Amniotic stem cell (primary cell): ENCODE measurements at places on chromosomes 11 and 22.

DNA sequence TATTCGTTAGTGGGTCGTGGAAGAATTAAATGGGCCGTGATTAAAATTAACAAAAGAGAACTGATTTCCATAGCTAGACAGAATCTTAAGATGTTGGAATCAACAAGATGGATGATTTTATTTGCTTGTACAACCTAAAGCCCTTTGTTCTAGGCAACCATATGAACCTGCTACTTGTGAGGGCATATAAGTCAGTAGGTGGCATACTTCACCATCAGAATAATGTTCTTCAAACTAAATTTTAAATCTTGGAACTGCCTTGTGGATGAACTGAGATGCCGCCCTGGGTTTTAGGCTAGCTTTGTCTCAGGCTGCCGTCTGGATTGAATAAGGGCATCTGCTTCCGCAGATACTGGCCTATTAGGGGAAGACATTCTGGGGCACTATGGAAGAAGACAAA is 40.9 kb downstream of the CSRP3 start:
- no peak for DNase-seq

DNA sequence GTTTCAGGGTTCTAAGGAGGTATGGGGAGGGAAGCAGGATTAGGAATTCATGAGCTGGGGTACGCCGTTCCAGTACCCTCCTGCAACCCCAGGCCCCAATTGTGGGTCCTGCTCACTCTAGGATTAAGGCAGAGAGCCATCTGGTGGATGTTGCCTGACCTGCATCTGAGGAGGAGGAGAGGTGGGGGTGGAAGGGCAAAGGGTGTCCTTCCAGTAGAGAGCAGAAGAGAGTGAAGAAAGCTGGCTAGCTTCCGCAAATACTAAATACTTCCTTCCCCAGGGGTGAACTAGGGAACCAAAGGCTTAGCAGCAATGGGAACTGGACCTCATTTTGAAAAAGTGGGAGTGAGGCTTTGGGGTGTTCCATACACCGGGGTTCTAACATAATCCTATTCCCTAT is 10.6 kb downstream of the LRRC51 start:
- peak; percentile 56 for DNase-seq

DNA sequence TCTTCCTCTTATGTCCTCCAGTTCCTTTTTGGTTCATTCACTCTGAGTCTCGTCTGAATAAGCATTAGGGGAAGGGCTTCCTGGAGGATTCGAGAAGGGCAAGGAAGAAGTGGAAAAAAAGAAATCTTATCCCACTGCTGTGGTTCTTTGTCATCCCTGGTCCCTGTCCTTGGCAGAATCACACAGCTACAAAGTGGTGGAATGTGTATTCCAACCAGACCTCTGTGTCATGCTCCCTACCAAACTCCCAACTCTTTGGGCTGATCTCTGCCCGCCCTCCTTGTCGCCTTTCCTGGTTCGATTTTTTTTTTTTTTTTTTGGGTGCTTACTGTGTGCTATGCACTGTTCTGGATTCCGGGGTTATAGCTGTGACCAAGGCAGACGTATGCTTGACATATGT is 61.0 kb downstream of the TEAD1 start:
- DNase-seq, result no peak

DNA sequence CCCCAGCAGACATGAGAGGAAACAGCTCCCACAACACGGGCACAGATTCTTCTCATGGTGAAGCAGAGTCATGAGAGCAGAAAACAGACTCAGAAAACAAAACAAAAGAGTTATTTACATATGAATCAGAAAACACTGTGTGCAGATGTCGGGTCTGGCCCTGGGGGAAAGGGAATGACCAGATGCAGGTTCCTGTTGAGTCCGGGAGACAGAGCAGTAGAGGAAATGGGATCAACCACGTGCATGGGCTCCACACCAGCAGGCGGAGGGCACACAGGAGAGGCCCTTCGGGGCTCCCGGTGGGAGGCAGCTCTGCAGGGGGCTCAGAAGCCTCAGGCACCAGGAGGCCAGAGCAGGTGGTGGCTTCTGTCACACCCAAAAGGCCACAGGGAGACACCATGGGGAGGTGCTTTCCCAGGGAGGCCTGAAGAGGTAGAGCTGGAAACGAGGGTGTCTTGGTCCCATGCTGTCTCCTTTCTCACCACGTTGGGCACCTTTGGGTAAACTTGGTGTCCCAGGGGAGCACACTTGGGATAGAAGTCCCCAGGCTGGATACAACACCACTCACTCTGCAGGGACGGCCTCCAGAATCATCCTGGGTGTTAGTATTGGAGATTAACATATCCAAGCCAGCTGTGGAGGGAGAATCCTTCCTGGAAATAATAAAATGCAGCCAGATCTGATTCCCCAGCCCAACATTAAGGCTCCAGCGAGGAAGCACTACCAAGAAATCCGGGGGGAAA is 764.7 kb downstream of the BRD1 start:
- no peak for DNase-seq

GRCh38 chr11:21132146-21132720 is 462.8 kb downstream of the NELL1 start:
- no peak for DNase-seq

- no peak for DNase-seq
These were observed 411 bp upstream of the KIRREL3 start for GRCh38 chr11:127000981-127001380.

DNA sequence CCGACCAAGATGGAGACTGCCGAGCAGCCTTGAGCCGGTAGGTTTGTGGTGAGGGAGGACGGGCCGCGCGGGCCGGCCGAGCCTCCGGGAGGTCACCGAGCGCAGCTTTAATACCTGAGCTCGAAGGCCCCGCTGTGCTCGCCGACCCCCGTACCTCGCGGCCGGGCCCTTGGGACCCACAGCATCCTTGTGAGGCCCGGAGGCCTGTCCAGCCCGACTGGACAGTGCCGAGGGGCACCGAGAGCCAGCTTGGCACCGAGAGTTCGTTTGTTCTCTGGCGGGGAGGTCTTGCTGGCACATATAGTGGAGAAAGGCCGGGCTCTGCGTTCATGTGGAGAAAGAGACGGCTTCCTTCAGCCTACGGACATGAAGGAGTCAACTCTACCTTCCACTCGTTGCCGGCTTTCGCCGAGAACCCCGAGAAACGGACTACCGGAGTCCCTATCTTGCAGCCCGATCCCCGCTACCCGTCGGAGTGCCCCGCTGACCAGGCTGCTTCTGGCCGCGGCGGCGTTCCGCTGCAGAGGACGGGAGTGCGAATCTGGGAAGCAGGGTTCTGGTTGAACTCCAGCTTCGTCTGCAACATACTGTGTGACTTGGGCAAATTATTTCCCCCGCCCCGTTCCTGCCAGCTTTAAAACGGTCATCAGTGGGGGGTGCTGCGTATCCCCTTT is 349 bp downstream of the TSSC4 start:
- DNase-seq, result no peak

GRCh38 chr11:66604155-66604554 is 11.2 kb downstream of the CCS start:
- DNase-seq, result no peak

DNA sequence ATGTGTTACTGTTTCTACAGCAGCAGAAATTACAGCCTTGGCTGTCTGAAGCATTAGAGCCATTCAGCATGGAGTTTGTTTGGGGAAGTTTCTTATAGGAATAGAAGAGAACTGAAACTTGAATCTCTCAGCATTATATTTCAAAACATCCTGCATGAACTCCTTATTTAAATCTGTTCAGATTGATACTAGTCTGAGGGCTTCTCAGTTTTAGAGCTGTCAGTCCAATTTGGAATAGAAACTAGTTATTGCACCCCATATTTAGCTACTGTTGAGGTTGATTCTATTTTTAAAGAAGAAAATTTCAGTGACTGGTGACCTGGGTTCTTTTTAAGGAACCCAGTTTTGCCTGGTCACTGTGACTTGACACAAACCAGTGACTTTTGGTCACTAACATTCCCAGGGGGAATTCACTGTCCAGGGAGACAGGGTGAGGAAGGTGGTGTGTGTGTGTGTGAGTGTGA is 126.0 kb upstream of the TTC12 start:
- DNase-seq, result no peak

GRCh38 chr22:36301384-36301828 is 48.5 kb downstream of the APOL1 start:
- no peak for DNase-seq

DNA sequence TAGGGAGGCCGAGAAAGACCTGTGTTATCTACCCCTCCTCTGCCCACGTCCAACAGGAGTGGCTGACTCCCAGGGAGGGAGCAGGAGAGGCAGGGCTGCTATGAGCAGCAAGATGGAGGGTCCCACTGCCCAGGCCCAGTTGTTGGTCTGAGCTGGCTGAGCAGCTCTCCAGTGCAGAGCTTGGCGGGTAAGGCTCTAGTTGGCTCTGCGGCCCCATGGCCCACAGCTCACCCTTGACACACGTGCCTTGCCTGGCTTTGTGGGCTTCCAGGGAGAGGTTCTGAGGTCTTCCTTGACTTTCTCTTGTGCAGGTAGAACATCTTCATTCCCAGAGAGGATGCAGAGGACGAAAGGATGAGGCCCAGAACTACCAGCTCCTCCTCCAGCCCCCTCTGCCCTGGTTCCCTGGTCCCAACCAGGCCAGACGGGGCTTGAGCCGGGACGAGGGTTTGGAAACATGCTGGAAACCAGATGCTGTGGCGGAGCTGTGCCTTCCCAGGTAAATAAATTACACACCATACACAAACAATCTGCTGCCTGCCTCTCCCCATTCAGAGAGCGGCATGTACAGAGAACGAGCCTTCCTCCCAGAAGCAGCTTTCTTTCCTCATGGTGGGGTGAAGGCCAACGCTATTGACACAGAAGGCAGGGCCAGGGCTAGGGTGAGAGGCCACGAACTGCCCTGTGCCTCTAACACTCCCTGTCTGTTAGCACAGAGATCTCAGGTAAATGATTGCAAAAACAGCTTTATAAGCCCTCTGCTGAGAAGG is 48.1 kb downstream of the DSCAML1 start:
- no peak for DNase-seq

DNA sequence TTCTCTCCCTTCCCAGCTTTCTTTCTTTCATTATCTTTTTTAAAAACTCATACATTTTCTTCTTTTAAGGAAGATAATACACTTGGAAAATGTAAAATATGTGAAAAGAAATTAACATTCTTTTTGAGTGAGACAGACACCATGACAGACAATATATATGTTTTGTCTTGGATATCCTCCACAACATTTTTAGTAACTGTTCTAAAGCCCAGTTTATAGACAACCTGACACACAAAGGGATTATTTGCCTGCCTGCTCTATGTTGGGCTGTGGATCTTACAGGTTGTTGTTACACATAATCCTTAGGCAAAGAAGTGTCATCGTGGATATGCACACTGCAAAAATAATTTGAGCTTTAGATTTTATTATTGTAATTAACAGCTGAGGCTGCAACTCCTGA is 301.4 kb upstream of the PDGFD start:
- DNase-seq, result no peak

- no peak for DNase-seq
These were observed 19.7 kb downstream of the SLC37A2 start for GRCh38 chr11:125082611-125083311.

- DNase-seq, result no peak
These were observed 15.8 kb upstream of the OR51T1 start for GRCh38 chr11:4865855-4866254.

DNA sequence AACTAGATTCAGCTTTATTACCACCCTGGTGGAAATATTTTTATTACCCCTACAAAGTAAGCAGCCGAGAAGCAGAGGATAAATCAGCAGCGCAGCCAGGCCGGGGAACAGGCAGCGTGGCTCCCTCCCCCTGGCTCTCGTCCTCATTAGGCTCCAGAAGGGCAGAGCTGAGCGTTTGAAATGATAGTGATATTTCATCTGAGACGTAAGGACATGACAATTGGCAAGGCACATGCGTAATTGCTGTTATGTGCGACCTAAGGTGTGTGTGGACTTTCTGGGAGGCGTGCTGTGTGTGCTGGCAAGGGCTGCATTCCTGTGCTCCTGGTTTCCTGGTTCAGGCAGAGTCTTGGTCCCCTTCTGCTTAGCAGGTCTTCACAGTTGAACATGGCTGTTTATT is 247.8 kb downstream of the TBC1D22A start:
- no peak for DNase-seq

DNA sequence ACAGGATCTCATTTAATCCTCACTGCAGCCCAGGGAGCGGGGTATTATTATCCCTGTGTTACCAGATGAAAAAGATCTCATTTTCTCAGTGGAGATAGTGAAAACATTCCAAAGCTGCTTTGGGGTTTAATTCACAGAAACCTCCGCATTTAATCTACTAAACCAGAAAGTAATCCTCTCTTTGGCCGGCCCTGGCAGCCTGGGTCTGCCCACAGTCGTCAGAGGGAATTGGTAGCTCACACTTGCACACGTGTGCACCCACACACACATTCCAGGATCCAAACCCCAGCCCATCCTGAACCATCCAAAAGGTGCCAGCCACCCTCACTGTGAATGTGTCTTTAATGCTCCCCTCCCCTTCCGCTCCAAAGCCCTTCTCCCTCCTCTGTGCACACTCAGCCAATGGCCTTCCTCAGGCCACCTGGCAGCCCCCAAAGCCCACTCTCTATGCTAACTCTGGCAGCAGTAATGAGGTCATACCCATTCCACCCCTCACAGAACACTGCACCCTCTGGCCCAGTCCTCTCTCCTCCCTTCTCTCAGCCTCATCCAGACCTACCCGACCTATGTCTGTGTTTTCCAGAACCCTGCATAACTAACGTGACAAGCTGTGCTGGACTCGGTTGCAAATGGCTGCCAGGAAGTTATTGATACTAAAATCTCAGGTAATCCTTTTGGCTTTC is 466.2 kb downstream of the SOX6 start:
- DNase-seq, result peak; percentile 32

GRCh38 chr11:44615041-44615755 is 49.7 kb downstream of the CD82 start:
- DNase-seq, result no peak

GRCh38 chr11:44565953-44566949 is 788 bp downstream of the CD82 start:
- DNase-seq, result no peak

DNA sequence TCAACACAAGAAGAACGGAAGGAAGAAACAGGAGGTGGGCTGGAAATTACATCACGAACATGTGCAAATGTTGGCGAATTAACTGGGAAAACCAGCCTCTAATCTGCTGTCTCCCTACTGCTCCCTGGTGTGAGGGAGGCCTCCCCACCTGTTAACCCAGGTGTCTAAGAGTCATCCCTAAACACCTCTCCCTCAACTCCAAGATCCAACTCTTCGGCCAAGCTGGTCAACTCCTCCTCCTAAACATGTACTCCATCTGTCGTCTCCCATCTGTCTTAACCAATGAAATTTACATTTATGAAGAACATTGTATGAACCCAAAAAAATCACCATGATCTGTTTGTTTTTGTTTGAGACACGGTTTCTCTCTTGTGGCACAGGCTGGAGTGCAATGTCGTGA is 154.2 kb downstream of the LARGE1 start:
- DNase-seq, result no peak
